ENCODE measurements at places on chromosomes 7 and 10.

- DNase-seq: no peak
Observed at GRCh38 chr7:36918591-36918990, 194.3 kb upstream of the AOAH start.

GRCh38 chr7:22481726-22482125 is 18.3 kb downstream of the STEAP1B start:
- no peak for DNase-seq

DNA sequence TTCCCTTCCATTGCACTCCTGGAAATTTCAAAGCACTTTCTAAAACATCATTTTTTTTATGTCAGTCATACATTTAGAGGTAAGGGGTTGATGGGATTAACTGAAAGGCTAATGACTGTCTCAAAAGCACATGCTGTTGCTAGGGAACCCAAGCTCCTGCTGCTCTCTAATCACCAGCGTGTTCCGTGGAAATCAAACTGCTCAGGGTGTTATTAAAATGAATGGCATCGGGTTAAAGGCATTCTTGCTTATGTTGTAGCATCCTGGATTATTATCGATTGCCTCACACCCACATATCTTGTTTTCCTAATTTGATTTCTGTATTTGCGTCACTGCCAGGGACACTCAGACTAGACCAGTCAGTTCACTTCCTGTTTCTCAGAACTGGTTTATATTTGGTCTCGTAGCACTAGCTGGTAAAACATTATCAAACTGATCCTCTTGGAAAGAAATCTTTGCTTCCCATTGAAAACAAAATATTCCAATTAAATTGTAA is 216.5 kb upstream of the MKLN1 start:
- DNase-seq: no peak

DNA sequence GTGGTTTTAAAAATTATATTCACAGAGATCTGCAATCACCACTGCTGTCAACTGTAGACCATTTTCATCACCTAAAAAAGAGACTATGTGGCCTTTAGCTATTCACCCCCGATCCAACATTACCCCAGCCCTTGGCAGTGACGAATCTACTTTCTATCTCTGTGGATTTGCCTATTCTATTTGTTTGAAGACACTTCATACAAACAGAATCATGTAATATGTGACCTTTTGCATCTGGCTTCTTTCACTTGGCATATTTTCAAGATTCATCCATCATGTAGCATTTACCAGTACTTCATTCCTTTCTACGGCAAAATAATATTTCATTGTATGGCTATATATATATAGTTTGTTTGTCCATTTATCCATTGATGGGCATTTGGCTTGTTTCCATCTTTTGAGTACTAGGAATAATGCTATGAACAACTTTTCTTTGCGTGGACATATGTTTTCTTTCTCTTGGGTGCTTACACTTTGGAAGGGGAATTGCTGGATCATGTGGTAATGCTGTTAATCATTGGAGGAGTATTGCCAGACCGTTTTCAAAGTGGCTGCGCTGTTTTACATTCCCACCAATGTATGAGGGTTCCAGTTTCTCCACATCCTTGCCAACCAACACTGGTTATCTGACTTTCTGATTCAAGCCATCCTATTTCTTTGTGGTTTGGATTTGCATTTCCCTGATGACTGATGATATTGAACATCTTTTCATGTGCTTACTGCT is 22.3 kb downstream of the ADAMTS14 start:
- no peak for DNase-seq

DNA sequence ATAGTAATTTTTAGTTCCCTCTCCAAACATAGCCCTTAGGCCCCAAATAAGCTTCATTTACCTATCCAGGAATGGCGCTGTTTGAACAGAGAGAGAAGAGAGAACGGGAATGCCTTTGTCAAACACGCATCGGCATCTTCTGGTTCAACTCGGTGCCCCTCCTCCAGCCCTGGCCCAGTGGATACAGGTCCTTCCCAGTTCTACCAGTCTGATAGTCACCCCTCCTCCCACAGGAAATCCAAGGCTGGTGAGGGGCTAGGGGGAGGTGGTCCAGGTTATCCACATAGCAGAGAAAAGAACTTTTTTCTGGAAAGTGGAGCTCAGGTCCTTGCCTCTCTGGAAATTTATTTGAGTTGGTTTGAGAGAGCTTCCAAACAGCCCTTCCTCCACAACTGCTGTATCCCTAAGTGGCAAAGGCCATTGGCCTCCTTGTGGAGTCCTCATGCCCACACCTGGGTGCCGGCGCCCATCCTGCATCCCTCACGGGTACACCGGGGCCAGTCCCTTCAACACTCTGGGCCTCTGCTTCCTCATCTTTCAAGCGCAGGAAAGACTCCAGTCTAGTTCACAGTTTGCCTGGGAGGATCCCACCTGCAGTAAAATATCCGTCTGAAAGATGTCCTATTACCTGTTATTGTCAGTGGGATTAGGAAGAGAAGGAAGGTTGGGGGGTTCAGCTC is 287.4 kb downstream of the CELF2 start:
- no peak for DNase-seq

DNA sequence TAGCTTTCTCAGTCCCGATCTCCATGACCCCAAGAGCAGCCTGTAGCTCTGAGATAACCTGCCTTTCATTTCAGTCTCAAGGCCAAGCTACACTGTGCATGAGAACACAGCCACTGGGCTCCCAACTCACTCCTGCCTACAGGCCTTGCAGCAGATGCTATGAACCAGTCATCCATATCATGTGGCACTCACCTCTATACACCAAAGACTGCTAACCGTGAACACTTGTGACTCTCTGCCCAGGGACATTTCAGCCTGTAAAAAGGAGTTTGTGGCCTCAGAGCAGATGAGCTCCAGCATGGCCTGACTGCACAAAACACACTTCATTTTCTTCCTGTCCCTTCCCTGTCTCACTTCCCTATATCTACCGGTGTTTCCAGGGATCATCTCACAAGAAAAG is 56.9 kb upstream of the NPY start:
- no peak for DNase-seq

- no peak for DNase-seq
Observed at GRCh38 chr10:101934686-101935305, 91.2 kb upstream of the KCNIP2 start.

GRCh38 chr10:99905971-99906370 is 103.8 kb downstream of the DNMBP start:
- no peak for DNase-seq

DNA sequence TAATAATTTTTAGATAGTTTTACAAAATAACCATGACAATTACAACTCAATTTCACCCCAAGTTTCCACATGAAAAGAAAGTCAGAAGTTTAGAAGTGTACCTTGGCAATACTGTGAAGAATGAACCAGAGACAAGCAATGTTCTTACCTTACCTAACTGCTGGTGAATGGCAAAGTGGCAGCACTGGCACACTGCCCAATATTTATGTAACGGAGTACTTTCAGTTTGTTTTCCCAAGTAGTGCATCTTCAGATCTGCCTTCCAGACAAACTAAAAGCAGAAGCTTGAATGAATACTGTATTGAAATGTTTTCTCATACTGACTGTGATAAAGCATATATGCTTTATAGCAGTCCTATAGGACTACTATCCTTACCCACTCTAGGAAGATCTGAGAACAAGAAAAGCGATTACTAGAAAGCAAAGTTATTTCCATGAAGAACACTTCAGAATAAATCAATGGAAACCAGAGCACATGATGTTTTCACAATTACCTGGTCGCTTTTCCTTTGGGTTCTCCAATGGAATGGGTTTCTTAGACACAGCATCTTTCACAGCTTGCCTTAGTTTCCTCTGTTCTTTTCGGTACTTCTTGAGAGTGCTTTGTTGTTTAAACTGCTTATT is 1.5 kb downstream of the NOC3L start:
- DNase-seq: no peak

GRCh38 chr7:99855236-99855635 is 21.6 kb downstream of the OR2AE1 start:
- no peak for DNase-seq

DNA sequence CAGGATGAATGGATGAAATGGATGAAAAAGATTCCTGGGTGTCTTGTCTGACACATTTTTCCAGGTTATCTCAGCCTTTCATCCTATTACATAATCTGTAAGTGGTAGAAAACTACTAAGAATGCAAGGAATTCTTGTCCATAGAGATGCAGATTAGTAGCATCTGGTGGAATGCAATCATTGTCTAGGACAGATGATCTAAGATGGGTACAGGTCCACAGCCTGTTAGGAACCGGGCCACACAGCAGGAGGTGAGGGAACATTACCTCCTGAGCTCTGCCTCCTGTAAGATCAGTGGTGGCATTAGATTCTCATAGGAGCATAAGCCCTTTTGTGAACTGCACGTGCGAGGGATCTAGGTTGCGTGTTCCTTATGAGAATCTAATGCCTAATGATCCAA is 225.0 kb downstream of the CALN1 start:
- DNase-seq: no peak

- no peak for DNase-seq
Observed at GRCh38 chr10:67861750-67862432, 22.6 kb upstream of the SIRT1 start.

DNA sequence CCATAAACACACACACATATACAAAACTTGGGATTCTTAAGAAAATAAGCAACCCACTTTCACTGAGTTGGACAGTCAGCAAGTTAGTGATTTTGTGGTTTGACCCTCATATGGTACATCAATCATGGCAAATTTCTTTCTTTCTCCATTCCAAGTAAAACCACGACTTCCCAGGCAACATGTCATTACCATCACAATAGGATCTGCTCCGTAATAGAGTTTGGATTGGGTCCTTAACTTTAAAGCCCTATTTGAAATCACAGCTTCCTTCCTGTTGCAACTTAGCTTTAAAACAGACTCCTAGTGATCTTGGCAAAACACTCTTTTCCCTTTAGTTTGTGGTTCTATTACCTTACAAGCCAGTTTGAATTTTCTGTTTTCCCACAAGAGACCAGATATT is 483.6 kb downstream of the INHBA start:
- no peak for DNase-seq

- no peak for DNase-seq
Observed at GRCh38 chr10:129219364-129219763, 247.7 kb upstream of the MGMT start.

- DNase-seq: no peak
Observed at GRCh38 chr7:27704422-27705199, 35.4 kb upstream of the TAX1BP1 start.

DNA sequence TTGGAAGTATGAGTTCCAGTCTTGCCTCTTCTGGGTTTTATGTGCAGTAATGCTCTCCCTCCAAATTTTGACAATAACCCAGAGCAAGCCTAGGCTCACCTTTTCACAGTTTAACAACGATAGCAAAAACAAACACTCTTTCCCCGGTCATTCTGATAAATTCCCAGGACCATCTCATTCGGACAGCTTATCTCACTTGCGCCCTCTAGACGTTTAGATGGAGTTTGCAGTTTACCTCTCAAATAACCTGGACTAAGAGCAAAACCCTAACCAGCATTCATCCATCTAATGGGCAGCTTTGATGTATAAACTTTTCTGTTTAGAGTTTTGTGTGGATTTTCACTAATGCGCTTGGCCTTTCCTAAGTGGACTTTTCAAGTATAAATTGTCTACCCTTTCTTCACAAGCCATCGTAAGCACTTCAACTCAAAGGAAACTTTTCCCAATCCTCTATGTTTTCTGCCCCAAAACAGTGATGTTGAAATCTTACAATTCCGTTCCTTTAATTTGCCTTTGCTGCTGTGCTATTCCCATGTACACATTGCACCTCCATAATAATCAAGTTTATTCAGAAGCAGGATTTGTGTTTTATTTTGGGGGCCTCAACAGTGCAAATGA is 114.9 kb downstream of the HDAC9 start:
- no peak for DNase-seq

DNA sequence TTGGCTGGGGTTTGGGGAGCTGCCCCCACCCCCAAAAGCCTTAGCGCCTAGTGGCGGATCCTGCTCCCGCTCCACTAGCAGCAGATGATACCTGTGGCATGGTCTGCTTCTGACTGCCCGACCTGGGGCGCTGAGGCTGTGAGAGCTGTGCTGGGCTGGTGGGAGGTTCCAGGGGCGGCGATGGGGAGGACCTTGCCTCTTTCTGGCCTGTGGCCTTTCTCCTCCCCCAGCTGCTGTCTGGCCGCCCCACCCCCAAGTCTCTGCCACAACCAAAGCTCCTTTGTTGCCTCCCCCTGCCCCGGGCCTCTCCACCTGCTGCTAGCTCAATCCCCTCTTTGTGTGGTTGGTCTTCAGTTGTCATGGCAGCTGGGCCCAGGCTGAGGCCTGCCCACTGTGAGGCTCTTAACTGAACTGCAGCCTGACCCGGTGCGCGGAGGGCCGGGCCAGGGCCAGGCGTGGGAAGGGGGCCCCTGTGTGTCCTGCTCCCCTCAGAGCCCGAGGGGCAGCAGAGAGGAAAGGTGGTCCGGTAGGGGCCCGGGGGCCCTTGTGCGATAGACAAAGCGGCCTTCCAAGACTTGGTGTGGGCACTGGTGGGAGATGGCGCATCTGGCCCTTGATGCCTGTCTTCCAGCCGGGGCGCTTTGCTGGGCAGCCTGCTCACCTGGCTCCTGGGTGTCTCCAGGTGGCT is 4.7 kb downstream of the ZNF775 start:
- DNase-seq: no peak

DNA sequence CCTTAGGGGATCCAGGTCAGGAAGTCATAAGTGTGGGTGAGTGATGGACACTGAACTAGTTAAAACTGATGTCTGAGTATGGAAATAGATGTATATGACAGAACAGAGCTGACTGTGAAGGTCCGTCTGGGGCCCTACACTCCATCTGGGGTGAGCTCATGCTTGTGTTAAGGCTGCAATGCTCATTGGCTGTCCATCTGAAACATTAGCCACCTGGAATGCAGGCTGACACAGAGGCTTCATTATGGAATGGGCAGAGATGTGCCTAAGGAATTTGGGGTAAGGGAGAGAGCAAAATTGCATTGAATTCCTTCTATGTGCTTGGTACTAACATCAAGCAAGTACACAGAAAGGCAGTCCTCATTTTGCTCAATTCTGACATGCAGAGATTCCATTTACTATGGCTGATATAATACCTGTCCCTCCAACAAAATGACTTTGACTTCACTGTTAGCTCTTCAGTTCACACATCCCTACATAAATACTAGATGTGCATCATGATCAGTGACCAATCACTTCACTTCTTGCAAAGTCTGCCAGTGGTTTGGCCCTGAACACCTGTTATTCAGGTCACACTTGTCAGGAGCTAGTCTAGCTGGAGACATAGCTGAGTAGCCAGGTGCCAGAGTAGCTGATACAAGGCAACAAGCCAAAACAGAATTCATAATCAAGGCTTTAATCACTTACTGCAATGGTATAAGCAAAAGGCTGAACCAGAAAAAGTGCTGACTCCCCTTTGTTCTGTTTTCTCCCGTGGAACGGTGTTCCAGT is 128.9 kb upstream of the VWC2 start:
- DNase-seq: no peak

GRCh38 chr7:132436121-132436520 is 140.1 kb downstream of the PLXNA4 start:
- DNase-seq: no peak

- DNase-seq: no peak
Observed at GRCh38 chr10:113049881-113050280, 99.8 kb downstream of the TCF7L2 start.

- no peak for DNase-seq
Observed at GRCh38 chr10:75399461-75400162, 2.0 kb downstream of the ZNF503 start.

DNA sequence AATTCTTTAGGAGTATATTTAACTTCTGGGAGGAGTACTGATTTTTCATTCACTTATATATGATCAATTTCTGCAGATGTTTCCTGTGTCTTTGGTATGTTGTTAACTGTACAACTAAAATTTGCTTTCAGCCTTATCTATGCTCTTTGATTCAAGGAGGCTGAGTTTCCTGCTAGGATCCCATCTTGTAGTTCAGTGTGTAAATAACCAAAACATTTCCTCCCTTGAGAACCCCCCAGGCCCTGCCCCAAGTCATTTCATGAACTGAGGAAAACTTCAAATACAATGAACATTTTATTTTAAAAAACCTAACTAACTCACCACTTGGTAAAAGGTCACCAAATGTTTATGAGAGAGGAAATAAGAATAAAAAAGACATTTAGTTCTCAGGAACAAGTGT is 55.5 kb downstream of the VWA2 start:
- DNase-seq: no peak
